ENCODE measurements at places on chromosomes 2 and 18.

- no peak for DNase-seq
Observed at GRCh38 chr2:175147186-175147585, 20.8 kb downstream of the ATF2 start.

GRCh38 chr2:36371928-36372391, 16.4 kb downstream of the CRIM1 start:
- DNase-seq = no peak

DNA sequence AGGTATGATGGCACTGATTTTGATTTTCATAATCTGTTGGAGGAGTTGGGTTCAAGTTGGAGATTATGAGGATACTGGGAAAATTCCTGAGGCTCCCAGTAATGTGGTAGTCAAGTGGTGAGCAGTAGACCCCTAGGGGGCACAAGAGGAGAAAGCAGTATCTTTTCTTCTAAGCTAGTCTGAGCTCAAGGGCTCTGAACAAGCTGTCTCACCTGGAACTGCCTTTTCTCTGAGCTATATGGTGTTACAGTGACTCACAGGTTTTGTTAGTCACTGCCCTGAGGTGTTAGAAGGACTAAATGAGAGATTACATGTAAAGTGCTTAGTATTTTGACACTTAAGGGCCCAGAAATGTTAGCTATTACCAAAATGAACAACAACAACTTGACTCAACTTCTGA, 42.2 kb downstream of the CD302 start:
- DNase-seq = no peak

GRCh38 chr2:80114812-80115211, 189.7 kb downstream of the LRRTM1 start:
- DNase-seq = no peak

- DNase-seq = no peak
Observed at GRCh38 chr2:217857624-217858506, 144.9 kb downstream of the TNS1 start.

DNA sequence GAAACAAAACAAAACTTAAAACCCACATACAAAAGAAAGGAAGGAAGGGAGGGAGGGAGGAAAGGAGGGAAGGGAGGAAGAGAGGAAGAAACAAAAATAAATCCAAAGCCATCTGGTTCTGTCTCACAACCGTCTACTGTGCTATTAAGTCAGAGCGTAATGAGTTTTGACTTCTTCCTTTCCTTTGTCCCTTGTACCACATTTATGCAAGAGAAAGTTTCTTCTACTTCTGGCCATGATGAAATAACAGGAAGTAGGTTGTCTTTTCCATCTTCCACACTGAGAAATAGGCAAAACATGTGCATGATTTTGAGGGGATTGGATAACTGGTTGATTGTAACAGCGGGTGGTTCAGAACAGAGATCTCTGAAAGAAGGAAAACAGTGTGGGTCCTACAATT, 121.4 kb downstream of the CTAGE1 start:
- DNase-seq = no peak

DNA sequence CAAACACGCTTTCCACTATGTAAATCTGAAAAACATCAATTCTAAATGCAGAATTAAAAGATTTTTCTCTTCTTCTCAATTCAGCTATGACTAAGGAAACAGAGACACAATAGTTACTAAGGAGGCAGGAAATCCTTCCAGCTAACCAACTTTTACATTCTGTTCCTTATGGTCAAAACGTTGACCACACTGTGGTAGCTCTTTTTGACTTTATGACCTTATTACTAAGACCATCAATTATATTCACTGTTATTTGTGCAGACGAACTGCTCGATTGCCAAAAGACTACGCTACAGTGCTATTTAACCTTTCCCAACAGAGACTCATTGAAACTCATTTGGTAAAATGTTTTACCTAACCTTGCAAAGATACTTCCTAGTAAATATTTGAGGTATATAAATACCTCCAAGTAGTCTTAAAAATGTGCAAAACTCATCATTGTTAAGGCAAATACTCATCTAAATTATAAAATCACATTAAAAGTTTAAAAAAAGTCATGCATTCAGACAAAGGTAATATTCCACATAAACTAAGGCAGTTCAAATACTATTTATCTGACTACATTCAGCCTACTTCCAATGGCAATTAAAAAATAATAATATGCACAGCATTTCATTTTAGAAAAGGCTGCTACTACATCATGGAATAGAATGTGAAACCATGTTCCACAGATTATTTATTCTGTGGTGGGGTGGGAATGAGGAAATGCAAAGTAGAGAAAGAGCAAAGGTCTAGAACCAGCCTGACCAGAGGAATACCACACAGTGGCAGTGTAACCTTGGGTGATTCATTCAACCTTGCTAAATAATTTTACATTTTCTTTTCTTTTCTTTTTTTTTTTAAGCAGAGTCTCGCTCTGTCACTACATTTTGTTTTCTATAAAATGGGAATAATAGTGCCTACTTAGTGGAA, 139.9 kb downstream of the THADA start:
- DNase-seq = no peak

- DNase-seq = no peak
Observed at GRCh38 chr2:144322379-144322778, 197.5 kb downstream of the ZEB2 start.

DNA sequence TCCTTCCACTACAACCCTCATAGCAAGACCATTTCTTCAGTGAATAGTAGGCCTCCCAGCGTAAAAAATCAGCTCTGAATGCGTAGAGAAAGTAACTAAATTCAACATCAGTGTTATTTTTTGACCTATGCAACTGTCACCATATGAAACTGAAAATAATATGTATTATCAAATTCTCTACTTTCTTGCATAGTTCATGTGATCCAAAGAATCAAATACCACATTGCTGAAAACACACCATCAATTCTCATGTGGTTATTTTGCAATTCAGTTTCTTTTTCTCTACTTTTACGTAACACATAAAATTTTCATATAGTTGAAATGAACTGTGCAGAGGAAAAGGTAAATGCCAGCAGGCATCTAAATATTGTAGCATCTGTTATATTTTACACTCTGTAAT, 208.5 kb upstream of the SPOPL start:
- no peak for DNase-seq

- DNase-seq = no peak
Observed at GRCh38 chr2:7826656-7827055, 855.2 kb upstream of the ID2 start.

- no peak for DNase-seq
Observed at GRCh38 chr2:73830871-73831401, 2.2 kb downstream of the STAMBP start.

- DNase-seq = no peak
Observed at GRCh38 chr2:151051574-151052220, 210.0 kb downstream of the RBM43 start.

GRCh38 chr2:238698451-238699306, 149.2 kb upstream of the TWIST2 start:
- no peak for DNase-seq

GRCh38 chr2:240572141-240573031, 4.1 kb downstream of the RNPEPL1 start:
- no peak for DNase-seq

GRCh38 chr2:191650896-191651773, 26.8 kb upstream of the NABP1 start:
- DNase-seq = no peak

DNA sequence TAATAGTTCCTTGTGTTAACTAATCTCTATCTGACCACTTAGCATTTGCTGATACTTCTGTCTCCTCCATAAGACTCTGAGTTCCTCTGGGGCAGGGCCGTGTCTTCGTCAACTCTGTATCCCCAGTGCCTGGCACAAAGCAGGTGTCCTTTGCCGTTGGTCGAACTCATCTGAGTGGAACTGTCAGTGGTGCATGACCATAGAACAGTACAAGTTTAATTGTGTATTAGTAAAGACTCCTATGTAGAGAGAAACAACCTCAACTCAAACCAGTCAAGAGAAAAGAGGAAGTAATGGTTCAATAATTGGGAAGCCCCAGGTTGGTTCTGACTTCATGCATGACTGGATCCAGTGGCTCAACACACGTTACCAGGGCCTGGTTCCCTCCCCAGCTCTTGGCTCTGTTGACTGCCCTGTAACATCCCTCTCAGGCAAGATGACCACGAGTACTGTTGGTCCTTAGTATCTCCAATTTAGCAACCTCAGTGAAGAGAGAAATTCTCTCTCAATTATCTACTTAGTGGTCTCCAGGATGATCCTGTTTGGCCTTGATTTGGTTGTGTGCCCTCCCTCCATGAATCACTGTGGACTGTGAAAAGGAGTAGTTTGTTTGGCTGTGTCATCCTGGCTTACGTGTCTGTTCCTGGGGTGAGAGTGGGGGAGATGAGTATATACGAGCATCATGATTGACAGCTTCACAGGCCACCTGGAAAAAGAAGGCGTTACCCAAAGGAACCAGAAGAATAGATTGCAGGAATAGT, 58.5 kb upstream of the MSH6 start:
- no peak for DNase-seq

- DNase-seq = no peak
Observed at GRCh38 chr2:179186126-179186525, 78.5 kb downstream of the SESTD1 start.

DNA sequence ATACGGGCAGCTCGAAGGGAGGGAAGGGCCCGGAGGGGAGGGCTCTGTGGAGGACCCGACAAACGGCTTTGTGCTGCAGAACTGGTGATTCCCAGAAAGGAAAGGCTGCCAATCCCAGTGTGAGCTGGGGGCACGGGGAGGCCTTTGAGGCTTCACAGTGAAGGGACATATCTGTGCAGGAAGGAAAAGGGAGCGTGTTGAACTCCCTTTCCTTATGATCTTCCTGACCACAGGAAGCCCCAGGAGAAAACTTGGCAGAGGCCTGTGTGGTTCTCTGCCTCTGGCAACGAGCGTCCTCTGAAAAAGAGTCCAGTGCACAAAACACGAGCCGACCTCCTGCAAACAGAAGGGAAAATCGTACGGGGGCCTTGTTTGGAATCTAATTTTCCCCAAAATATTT, 683.5 kb upstream of the SALL3 start:
- no peak for DNase-seq

- DNase-seq = no peak
Observed at GRCh38 chr2:46813020-46813415, 102.6 kb downstream of the MCFD2 start.

- no peak for DNase-seq
Observed at GRCh38 chr18:13218368-13218991, at the start of gene LDLRAD4. Gene LDLRAD4 (plus strand): TSS chr18:13218760.

DNA sequence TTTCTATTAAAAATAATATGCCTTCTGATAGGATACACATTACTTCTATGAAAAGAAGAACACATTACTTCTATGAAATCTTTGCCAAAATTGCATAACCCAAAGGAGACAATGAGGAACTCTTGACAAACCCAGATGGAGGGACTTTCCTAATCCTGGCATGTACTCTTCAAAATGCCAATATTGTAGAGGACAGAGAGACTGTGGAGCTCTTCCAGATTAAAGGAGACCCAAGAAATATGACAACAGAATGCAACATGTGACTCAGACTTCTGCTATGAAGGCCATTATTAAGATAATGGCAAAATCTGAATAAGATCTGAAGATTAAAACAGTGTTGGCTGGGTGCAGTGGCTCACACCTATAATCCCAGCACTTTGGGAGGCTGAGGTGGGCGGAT, 22.2 kb downstream of the SOWAHC start:
- DNase-seq = no peak

DNA sequence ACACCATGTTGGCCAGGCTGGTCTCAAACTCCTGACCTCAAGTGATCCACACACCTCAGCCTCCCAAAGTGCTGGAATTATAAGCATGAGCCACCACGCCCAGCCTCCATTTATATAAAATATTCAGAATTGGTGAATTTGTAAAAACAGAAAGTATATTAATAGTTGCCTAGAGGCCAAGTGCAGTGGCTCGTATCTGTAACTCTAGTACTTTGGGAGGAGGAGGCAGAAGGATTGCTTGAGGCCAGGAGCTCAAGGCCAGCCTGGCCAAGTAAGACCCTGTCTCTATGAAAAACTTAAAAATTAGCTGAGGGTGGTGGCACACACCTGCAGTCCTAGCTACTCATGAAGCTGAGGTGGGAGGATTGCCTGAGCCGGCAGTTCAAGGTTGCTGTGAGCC, 89.6 kb downstream of the SLC25A12 start:
- no peak for DNase-seq

GRCh38 chr18:47595831-47596501, 334.5 kb downstream of the SMAD2 start:
- no peak for DNase-seq

- DNase-seq = peak; percentile 13
Observed at GRCh38 chr2:38750011-38750890, 910 bp downstream of the SRSF7 start.

- no peak for DNase-seq
Observed at GRCh38 chr2:5042666-5043440, 649.3 kb upstream of the SOX11 start.

DNA sequence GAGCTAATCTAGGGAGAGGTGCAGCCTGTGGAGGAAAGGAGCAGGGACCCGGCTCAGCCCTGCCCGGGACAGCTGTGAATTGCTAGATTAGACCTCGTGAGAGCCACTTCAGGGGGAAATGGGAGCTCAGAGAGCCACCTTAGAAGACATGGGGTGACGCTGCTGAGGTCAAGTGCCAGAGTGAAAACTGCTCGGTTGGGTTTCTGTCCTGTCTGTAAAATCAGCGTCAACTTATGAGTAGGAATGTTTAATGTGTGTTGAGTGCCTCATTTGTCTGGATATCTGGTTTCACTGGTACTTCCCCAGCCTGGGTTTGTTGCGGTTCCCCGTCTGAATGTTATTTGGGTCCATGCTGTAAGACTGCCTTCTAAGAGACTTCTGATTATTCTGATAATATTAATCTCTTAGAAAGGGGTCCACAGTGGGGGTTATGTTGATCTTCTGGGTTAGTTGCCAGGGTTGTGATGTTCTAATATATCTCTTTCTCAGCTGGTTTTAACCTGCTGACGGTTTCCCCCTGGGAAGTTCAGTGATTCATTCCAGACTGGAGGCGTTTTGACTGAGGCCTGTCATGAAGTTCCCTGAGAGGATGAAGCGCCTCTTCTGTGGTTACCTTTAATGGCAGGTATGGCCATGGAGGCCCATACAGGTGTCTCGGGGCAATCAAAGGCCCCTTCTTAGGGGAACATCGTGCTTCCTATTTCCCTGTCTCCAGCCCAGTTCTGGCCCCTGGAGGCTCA, 175.9 kb downstream of the SH3RF3 start:
- no peak for DNase-seq

- DNase-seq = no peak
Observed at GRCh38 chr2:127048618-127048935, 58.4 kb downstream of the BIN1 start.

Data from stimulated activated CD8-positive, alpha-beta memory T cell treated with anti-CD3 and anti-CD28 coated beads, Interleukin-7, amount 100 ng/mL, for 1 hour (primary cell).